ENCODE measurements at places on chromosomes 5 and 9.
A peak's percentile ranks its signal among the peaks of the same experiment; 100 is the strongest.

DNA sequence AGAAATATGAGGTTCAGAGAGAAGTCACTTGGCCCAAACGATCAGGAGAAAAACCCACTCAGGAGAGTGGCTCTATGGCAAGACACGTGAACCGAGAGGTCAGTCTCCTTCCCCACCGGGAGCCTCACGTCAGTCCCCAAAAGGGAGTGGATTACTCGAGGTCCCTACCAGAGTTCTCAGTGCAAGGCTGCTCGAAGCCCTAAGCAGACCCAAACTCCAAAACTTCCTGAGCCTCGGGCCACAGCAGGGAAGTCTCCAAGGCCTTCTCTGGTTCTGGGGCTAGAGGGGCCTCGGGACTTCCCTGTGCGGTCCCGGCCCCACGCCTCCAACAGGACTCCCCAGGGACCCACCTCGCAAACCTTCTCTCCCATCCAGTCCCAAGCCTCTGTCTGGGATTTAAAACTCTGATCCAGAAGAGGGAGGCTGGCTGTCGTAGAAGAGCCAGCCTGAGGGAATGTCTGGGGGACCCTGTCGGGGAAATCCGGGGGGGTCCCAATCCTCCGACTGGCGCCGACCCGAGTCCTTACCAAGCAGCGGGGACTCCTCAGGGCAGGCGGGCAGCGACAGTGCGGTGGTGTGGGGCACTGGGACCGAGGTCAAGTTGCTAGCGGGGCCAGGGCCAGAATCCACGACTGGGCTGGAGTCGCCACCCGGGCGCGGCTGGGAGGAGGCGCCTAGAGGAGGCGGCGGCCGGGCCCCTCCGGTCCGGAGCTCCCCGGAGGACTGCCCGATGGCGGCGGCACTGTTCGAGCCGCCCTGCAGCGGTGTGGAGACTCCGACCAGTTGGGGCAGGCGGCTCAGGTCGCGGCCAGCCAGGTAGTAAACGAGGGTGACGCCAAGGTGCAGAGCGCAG, 679 bp downstream of the B4GALT1 start:
- peak; percentile 57 for DNase-seq

DNA sequence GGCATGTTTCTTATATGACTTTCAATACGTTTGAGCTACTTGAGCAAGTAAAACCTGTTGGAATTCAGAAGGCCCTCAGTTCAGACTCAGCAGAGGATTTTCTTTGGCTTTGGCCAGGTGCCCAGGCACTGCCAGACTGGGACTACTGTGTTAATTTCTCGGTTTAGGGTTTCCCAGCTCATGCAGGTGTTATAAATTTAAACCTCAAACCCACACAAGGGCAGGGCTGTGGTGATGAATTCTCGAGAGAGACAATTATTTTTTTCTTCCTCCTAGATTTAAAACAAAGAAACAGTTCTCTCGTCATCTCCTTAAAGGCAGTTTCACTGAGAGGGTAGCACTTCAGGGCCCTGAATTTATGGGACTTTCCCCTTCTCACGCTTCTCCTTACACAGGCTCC, 406.0 kb upstream of the PIK3R1 start:
- no peak for DNase-seq

GRCh38 chr9:125061391-125061790, 81.9 kb downstream of the SCAI start:
- DNase-seq: no peak

- DNase-seq: no peak
Measured at GRCh38 chr5:146656703-146657102, 140.7 kb upstream of the GPR151 start.

DNA sequence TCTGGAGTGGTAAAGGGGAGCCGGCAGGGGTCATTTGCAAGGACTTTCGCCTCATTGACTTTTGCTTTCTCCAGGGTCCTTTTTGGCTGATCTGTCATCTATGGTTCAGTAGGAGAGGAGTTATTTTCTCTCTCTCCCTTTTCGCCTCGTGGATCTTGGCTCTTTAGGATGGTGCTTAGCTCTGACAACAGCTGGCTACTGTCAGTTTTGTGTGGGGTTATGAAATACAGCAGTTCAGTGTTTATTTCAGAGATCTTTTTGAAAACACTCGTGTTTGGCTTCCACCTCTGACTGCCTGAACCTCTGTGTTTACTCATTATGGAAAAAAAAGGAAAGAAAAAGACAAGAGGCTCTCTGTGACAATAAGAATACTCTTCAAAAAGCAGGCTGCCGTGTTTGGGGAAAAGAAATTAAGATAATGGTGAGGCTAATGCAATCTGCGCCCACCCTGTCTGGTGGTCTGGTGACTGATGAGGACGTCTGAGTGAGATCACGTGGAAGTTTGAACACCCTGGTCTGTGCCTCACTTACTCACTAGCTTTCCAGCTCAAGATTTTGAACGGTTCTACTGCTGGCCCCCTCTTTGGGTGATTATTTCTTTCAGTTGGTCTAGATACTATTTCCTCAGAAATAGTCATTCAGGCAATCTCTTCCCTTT, 567.7 kb downstream of the CAAP1 start:
- no peak for DNase-seq

GRCh38 chr5:93793159-93793781, 51.9 kb upstream of the POU5F2 start:
- no peak for DNase-seq

- DNase-seq: no peak
Measured at GRCh38 chr5:150507474-150508276, at the start of gene NDST1. TSS of gene NDST1 (plus strand) at chr5:150508131. CDS start at chr5:150521255, 13,124 bp downstream.

- DNase-seq: no peak
Measured at GRCh38 chr9:35856206-35856605, 14.0 kb downstream of the OR13J1 start.

GRCh38 chr9:126952205-126952977, 37.8 kb downstream of the RALGPS1 start:
- peak; percentile 77 for DNase-seq

Measured in hindlimb muscle (tissue), 1 donor.